ENCODE measurements at places on chromosomes 12 and 14. TPM values are rescaled to one million over a fixed set of nuclear protein-coding genes. Genes with fewer than 3 reads are reported as not detected.

DNA sequence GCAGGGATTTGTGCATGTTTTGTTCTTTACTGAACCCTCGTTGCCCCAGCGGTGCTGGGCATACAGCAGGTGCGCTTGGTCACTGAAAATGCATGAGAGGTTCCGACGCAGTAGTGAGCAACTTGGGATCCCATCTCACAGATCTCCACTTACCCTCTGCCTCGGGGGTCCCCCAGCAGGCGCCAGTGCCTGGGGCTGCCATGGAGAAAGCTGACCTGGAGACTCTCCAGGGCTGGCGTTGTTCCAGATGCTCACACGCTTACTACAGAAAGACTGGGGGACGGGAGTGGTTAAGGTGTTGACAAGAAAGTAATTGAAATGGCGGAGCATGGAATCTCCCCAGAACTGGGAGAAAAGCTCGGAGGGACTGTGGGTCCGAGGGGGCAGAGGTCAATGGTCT, 14.2 kb downstream of the GLT1D1 start:
- no peak for DNase-seq

GRCh38 chr14:101559624-101560533, 1.4 kb upstream of the DIO3 start:
- peak; percentile 33 for DNase-seq

- DNase-seq, result no peak
Measured at GRCh38 chr14:65228956-65229747, 126.8 kb upstream of the MAX start.

GRCh38 chr14:102785595-102785963, 8.3 kb downstream of the TRAF3 start:
- DNase-seq, result no peak

DNA sequence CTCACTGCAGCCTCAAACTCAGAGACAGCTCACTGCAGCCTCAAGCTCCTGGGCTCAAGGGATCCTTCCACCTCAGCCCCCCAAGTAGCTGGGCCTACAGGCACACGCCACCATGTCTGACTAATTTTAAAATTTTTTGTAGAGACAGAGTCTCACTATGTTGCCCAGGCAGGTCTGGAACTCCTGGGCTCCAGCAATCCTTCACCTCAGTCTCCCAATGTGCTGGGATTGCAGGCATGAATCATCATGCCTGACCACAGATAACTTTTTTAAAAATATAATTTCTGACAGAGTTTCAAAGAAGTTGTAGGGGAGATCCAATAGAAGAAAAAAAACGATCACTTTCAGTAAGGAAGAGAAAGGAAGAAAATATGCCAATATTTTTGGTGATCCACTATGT, 189.7 kb upstream of the CDKN3 start:
- DNase-seq, result no peak

- no peak for DNase-seq
Measured at GRCh38 chr14:70685474-70686197, 43.9 kb downstream of the TTC9 start.

GRCh38 chr14:55120571-55121495, 8.2 kb upstream of the LGALS3 start:
- peak; percentile 21 for DNase-seq

GRCh38 chr14:63276492-63277342, 42.0 kb downstream of the GPHB5 start:
- DNase-seq, result no peak

- no peak for DNase-seq
Measured at GRCh38 chr12:43214166-43214565, 337.8 kb downstream of the ADAMTS20 start.

GRCh38 chr12:92496790-92497189, 206.0 kb upstream of the PLEKHG7 start:
- DNase-seq, result no peak

GRCh38 chr14:59547310-59547709, 29.3 kb downstream of the CCDC175 start:
- DNase-seq, result no peak

GRCh38 chr12:92444763-92445162, 258.0 kb upstream of the PLEKHG7 start:
- no peak for DNase-seq

DNA sequence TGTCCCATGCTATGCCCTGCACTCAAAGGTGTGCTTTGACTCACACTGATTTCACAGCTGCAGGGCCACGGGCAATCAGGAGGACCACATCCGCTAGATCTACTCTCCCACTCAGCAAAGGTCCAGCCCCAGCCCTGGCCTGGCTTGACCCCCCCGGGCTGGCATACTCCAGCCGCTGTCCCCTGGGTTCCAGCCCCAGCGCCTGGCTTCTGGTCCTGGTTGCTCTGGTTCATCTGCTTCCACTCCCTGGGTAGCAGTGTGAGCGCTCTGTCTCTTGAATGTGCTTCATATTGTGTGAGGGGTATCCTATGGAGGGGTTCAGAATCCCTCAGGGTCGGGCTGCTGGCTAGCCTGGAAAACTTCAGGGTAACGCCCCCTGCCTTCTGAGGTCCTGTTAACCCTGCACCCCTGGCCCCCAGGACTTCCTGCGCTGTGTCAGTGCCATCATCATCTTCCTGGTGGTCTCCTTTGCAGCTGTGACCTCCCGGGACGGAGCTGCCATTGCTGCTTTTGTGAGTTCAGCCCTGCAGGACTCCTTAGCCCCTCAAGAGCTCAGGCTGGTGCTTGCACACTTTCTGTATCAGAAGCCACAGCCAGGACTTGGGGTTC, 1.9 kb downstream of the CMTM5 start:
- DNase-seq, result no peak

DNA sequence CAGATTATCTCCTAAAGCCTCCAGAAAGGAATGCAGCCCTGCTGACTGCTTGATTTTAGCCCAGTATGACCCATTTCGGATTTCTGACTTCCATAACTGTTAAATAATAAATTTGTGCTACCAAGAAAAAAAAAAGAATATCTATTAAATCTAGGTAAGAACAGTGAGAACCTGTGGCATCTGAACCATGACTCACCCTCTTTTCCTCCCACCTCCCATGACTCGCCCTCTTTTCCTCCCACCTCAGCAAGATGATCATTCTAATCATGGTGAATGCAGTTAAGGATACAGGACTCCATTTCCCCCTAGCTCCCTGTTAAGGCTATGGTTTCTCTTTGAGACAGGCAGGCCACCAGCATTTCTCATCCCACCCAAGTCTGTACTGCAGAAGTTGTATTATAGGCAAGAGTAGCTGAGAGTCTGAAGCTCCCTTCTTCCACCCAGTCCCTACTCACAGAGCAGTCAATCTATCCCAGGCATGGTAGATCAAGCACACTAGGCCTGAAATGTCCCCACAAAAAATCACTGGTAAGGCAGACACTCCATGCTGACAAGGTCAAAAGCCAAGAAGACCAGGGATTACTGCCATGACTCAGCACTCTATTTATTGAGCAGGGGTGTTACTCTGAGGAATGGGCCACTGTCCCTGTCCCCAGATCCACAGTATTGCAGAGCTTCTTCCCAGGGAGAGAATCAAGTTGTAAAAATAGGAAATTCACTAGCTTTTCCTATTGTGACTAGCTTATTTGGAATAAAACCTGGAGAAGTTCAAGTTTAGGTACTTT, 188.9 kb downstream of the ADAMTS20 start:
- no peak for DNase-seq

- DNase-seq, result no peak
Measured at GRCh38 chr14:89280600-89280999, 136.4 kb downstream of the FOXN3 start.

- no peak for DNase-seq
Measured at GRCh38 chr12:106704081-106704480, 70.4 kb upstream of the RIC8B start.

GRCh38 chr12:95316798-95317197, 99.2 kb downstream of the VEZT start:
- DNase-seq, result no peak

DNA sequence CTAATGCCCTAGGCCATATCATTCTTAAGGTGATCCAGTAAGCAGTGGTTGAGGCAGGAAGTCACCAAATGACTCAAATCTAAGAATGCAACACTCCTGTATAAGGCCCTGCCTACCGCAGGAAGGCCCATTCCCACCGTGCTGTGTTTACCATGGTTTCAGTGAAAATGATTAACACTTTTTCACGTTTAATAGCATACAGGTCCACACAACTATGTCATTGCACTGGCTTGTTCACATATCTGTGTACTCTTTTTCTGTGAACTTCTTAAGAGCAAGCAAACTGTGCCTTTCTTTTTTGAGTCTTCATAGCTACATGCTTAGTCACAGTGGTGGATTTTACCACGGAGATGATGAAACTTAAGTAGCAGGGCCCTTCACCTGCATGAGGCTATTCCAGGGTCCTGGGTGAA, 214.9 kb downstream of the CNTN1 start:
- DNase-seq, result no peak

GRCh38 chr14:88848571-88848970, 24.1 kb downstream of the TTC8 start:
- DNase-seq, result no peak

DNA sequence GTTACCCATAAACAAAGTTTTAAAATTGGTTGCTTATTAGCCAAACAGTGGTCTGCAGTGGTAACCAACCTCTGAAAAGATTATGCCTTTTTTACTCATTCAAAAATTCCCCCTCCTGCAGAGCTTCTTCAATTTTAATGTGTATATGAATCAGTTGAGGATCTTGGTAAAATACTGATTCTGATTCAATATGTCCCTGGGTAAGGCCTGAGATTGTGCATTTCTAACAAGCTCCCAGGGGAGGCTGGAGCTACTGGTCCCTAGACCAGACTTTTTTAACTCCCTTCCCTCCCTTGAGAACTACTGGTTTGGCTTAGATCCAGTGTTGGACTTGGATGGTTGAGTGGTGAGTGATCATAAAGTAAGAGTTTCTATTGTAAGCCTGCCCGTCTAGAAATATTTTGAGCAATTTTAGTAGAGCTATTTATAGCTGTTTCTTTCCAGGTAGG, 90.2 kb downstream of the FUT8 start:
- no peak for DNase-seq

DNA sequence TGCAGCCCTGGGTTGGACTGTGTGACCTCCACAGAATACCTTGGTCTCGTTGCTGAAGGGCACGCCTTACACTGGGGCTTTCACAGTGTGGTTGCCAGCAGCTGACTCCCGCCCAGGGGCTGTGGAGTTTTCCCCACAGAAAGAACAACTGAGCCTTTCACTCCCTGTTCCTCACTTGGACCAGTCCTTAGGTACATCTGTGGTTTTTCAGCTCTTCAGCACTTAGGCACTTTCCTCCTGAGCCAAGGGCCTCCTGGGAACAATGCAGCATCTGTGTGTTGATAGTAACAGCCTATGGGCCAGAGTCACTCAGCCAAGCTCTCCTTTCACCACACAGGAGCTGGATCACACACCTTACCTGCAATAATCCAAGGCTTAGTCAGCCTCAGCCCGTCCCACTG, 25.0 kb downstream of the ERP27 start:
- DNase-seq, result peak; percentile 8

DNA sequence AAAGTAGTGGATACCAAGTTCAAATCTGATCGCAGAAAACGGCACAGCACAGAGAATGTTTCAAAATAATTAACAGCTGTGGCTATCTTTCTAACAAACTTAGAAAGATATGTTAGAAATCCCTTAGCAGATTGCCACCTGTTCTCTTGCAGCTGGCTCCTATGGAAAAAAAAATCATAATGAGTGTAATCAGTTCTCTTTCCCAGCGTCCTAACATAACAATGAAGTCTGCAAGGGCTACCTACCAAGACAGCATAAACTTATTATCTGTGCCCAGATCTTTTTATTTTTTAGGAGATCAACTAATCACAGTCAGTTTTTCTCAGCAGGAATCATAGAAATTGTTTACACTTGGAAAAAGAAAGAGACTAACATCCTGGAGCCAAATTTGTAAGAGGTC, 358.6 kb upstream of the FOXG1 start:
- DNase-seq, result no peak

GRCh38 chr12:112182499-112182898, 57.1 kb downstream of the TRAFD1 start:
- no peak for DNase-seq

GRCh38 chr12:52527121-52527800, 7.1 kb upstream of the KRT5 start:
- DNase-seq, result no peak

GRCh38 chr12:46559311-46559710, 186.7 kb upstream of the SLC38A2 start:
- no peak for DNase-seq

- no peak for DNase-seq
Measured at GRCh38 chr14:71555654-71556559, 376.3 kb upstream of the RGS6 start.

DNA sequence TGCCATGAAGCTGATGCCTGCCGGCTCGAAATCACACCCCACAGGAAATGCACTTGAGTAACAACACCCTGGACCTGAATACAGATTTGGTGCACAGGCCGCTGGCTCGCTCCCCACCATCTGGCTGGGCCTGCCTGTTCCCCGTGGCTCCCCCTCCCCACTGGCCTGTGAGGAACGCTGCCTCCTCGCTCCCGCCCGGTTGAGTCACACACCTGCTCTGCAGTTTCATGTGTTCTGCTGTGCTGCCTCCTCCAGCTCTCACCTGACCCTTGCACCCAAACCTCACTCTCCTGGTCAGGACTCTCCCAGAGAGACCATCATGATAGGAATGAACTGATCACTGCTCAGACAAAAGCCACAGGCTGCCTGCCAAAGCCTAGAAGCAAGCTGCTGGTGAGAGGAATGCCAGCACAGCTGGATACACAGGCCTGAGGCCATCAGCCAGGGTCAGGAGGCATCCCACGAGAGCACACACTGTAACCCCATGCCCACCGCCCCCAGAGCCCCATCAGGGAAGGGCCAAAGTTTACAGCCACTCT, 3.8 kb upstream of the SIVA1 start:
- DNase-seq, result no peak

GRCh38 chr14:45940318-45940717, 687.3 kb upstream of the MIS18BP1 start:
- no peak for DNase-seq

GRCh38 chr12:80099259-80099658, at the start of gene OTOGL:
Gene OTOGL, plus strand, starts transcription at chr12:80099537. Its CDS starts 109,895 bp downstream, at chr12:80209432.
- no peak for DNase-seq

GRCh38 chr14:31926652-31927347, 150.3 kb upstream of the ARHGAP5 start:
- peak; percentile 47 for DNase-seq

Gene IL31
- not detected for polyA plus RNA-seq

Gene PRPH
- polyA plus RNA-seq, result 0.51 TPM

Gene LRP1-AS
- polyA plus RNA-seq, result not detected

Gene NYNRIN
- polyA plus RNA-seq, result 4.6 TPM

Gene LMO3
- 1.5 TPM for polyA plus RNA-seq

Gene NTS
- polyA plus RNA-seq, result 0.22 TPM

Gene AQP2
- polyA plus RNA-seq, result not detected

Gene STAB2
- polyA plus RNA-seq, result not detected

Gene TAS2R30
- not detected for polyA plus RNA-seq

Gene HELB
- polyA plus RNA-seq, result 0.59 TPM
